ENCODE measurements at places on chromosomes 6 and 20. TPM values are rescaled to one million over a fixed set of nuclear protein-coding genes. Genes with fewer than 3 reads are reported as not detected.

GRCh38 chr6:54135665-54136369, 24.6 kb downstream of the MLIP start:
- DNase-seq, result no peak

DNA sequence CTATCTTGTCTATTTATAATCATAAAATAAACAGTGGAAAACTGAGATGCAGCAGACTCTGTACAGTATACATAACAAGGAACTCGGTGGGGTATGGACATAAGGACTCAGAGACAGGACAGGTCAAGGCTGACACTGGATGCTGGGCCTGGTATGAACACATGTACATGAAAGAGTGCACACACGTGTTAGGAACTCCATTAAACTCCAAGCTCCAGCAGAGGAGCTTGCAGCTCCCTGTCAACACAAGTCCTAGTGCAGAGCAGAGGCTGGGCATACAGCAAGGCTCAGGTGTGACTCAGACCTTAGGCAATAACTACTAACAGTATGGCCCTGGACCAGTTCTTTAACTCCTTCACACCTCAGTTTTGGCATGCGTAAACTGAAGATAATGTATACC, 17.1 kb downstream of the NAPB start:
- no peak for DNase-seq

- DNase-seq, result no peak
Measured at GRCh38 chr6:81929828-81930227, 177.3 kb upstream of the TENT5A start.

- DNase-seq, result no peak
Measured at GRCh38 chr6:34583861-34584604, 27.9 kb upstream of the SPDEF start.

GRCh38 chr6:38355519-38355918, 284.2 kb downstream of the BTBD9 start:
- no peak for DNase-seq

DNA sequence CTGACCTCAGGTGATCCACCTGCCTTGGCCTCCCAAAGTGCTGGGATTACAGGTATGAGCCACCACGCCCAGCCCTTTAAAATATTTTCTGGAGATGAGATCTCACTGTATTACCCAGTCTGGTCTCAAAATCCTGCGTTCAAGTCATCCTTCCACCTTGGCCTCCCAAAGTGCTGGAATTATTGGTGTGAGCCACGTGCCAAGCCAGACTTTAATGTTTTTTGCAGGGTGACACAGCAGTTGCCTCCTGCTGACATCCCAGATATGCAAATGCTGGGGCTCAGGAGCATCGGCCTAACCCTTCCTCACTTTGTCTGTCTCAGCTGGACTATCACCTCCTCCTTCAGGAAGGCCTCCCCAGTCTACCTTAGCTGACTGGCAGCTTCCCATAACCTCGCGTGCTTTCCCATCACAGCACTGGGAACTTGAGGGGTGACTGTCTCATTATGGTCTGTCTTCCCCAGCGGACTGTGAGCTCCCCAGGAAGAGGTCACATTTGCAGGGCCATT, 14.3 kb upstream of the ID1 start:
- no peak for DNase-seq

DNA sequence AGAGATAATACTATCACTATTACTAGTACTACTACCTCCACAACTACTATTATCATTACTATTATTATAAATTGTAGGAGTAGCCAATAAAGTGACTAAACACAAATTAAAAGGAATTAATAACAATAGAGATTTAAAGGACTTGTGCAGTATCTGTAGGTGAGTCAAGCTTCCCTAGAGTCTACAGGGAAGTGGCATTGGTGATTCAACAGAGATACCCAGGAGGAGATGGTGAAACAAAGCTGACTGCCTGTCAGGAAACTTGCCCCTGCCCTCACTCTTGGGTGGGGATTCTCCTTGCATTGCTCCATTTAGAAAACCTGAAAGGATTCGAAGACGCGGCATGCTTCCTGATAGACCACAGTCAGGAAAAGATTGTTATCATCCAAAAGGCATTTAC, 23.3 kb upstream of the BCLAF1 start:
- DNase-seq, result no peak

DNA sequence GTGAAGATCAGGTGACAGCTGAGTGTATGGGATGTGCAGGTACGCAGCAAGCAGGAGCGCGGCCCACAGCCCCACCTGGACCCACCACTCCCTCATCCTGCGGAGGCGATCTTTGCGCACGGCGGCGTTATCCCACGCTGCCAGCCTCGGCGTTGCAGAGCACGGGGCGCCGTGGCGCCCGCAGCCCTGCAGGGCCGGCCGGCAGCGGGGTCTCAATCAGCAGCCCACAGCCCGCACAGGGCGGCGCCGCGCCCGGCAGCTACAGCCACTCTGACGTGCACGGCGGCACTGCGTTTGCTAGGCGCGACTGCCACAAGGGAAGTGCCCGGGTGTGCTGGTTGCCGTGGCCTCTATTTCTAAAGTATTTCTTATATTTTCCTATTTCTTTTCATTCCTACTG, 46.9 kb downstream of the LAMA2 start:
- DNase-seq, result no peak

DNA sequence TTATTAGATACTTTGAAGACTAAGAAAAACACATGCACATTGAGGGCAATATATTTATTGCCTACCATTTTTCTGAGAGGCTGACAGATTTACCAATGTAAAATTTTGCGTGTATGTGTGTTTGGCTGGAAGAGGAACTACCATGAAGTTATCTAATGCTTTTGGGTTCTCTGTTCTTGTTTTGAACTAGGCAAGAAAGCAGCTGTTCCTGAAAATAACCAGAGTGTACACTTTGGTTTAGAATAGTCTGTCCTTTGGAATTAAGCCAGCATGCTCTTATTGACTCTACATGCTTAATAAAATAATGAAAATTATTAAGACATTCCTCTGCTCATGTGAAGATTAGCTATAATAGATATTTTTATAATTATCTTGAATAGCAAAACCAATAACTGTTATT, 129.2 kb downstream of the MYB start:
- no peak for DNase-seq

- peak; percentile 85 for DNase-seq
Measured at GRCh38 chr6:31620586-31621319, at the start of gene PRRC2A. Gene PRRC2A, plus strand, starts transcription at chr6:31620715. Its CDS starts 2,075 bp downstream, at chr6:31622790.

DNA sequence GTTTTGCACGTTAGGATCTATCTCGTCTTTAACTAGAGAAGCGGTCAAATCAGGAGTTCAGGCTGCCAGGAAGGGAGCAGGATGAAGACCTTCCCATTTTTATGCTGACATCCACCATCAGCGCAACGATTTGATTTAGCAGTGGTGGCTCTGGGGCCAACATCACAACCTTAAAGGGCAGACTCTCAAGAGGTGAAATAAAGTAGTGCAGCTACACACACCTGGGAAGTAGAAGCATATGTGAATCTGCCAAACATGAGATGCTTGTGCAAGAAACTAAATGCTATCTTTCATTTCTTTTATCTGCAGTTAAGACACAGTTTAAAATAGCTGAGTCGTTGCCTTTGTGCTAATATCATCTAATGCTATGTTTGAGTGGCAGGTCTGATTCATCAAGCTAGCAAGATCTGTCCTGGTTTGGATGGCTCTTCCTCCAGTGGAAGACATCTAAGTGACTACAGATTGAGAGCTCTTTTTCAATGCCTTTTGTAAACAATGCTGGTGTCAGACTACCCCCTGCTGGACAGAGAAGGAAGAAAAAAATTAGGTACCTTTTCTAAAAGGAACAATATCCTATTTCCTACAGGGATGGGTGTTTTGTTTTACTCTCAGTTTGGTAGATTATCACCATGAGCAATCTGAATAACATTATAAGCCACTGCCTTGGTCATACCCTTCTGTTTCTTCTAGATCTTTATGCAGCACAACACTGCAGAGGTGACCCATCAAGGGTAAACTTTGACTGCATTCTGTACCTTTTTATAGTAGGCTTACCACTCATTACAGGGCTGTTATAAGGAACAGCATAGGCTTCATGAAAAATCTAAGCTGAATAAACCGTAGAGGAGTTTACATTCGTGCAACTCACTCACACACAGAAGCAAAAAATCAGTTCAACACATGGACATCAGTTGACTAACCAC, 171.6 kb upstream of the FBXL4 start:
- peak; percentile 21 for DNase-seq

GRCh38 chr6:118316796-118317384, 231.2 kb upstream of the PLN start:
- no peak for DNase-seq

- DNase-seq, result no peak
Measured at GRCh38 chr20:17856837-17857605, 111.6 kb downstream of the SNX5 start.

LY6G6F gene
- total RNA-seq, result not detected

- DNase-seq, result no peak
Measured at GRCh38 chr20:25464501-25465242, 57.2 kb downstream of the GINS1 start.
